ENCODE measurements at places on chromosomes 12 and 14.

DNA sequence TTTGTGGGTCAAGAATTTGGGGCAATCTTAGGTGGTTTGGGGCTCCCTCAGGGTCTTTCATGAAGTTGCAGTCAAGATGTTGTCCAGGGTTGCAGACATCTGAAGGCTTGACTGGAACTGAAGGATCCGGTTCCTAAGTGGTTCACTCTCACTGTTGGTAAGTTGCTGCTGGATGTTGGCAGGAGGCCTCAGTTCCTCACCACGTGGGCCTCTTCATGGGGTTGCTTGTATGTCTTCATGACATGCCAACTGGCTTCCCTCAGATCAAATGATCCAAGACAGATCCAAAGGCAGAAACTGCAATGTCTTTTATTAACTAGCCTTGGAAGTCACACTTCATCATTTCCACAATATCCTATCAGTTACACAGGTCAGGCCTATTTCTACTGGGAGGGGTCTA, 49.2 kb downstream of the ARF6 start:
- H3K27ac ChIP-seq, result no peak overlapping the region
- H3K4me3 ChIP-seq, result no peak overlapping the region
- peaks cover 21% of the 10 kb centered on the region for H3K4me1 ChIP-seq
- DNase-seq, result peak; percentile 51
- no peaks in the 10 kb centered on the region for H3K27me3 ChIP-seq

GRCh38 chr12:28925719-28926376, 223.2 kb upstream of the FAR2 start:
- H3K4me1 ChIP-seq, result no peaks in the 10 kb centered on the region
- no peaks in the 10 kb centered on the region for H3K27me3 ChIP-seq
- H3K27ac ChIP-seq, result no peak overlapping the region
- no peak overlapping the region for H3K4me3 ChIP-seq

DNA sequence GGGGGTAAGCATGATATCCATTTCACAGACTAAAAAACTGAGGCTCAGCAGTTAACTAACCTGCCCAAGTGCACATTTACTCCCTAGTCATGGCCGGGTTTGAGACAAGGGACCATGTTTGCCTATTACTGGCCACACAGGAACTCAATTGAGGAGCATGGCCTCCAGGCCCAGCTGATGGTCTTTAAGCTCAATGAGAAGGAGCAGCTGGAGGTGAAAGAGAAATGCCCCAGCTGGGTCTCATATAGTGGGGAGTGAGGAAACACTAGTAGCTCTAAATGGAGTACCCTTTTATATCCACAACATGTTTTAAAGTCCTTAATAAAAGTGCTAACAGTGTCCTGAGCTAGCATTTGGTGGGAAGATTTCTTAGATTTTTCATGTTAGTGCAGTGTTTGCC, 1.6 kb downstream of the TDP1 start:
- no peaks in the 10 kb centered on the region for H3K27me3 ChIP-seq
- no peak overlapping the region for H3K27ac ChIP-seq
- no peak overlapping the region for H3K4me3 ChIP-seq
- H3K4me1 ChIP-seq, result no peaks in the 10 kb centered on the region
- H3K36me3 ChIP-seq, result no peaks in the 10 kb centered on the region
- DNase-seq, result no peak

DNA sequence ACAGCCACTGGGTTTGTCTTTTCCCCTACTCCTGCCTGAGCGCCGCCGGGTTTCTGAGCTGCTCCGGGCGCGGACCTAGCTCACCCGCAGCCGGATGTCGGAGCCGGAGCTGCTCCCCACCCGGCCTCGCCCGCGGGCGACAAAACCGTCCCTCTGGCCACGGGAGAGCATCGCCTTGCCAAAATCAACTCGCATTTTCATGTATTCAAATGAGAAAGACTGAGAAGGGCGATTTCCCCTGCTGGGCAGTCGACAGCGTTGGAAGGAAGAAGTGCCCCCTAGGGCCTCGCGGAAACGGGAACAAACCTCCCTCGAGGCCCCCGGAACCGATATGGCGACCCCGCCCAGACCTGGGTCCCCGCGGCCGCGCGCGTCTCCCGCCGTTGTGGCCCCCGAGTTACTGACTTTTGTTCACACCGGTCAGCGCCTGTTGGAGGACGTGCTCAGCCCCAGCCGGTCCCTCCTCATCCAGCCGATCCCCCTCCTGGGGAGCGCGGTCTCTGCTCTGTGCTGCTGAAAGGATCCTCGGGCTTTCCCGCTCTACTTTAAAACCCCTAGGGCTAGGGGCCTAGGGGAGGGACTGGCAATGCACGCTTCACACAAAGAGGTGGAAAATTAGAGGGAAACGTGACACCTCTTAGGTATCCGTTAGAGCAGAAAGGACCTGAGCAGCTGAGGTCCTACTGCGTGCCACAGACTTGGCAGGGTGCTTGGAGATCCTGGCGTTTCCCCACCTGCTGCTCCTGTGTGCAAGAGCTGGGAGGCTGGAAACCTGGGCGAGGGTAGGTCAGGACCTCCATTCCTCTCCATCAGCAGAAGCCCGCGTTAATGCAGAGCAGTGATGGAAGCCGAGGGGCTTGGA, 4.3 kb downstream of the TTC6 start:
- H3K36me3 ChIP-seq, result no peaks in the 10 kb centered on the region
- H3K4me1 ChIP-seq, result peaks cover 39% of the 10 kb centered on the region
- no peak overlapping the region for H3K27ac ChIP-seq
- H3K27me3 ChIP-seq, result peaks cover 98% of the 10 kb centered on the region
- no peak for DNase-seq
